ENCODE measurements at places on chromosomes 3 and 15.

GRCh38 chr3:30011237-30011803 is 595.1 kb upstream of the TGFBR2 start:
- no peak for DNase-seq

DNA sequence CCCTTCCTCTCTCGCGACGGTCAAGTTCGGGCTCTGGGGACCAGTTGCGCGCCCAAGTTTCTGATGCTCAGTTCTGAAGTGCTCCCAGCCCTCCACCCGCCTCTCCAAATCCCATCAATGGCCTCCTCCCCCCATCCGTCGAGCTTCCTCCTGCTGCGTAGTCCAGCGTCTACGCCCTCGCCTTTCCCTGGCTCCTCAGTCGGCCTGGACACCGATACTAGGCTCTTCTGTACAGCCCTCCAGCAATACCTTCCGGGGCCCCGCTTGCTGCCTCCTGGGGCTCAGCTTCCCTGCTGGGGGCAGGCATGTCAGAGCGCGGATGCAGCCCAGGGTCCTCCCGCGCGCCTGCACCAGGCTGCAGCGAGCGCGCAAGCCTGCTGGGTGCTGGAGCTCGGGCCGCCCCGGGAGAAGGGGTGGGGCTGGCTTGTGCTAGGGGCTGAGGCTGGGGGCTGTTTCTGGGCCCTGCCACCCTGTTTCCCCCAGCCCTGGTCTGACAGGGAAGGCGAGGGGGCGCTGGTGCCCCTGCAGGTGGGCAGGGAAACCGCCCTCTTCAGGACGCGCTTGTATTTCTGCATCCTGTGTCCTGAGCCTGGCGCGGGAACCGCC is 353.3 kb upstream of the SUCLG2 start:
- DNase-seq = peak; percentile 15

DNA sequence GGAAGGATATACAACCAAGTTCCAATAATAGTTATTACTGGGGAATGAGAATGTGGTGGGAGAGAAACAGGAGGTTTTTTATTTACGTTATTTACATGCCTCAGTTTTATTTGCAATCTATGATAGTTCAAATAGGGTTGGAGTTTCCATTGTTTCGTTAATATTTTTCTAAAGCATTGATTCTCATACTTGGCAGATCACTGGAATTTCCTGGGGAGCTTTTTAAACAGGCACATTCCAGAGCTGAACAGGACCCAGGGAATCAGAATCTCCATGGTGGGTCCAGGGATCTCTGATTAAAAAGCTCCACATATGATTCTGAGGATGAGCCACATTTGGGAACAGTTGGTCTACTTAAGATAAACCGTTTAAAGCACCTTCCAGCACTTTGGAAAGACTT is 123.9 kb downstream of the IL20RB start:
- DNase-seq = no peak

GRCh38 chr3:54139630-54140029 is 17.3 kb downstream of the CACNA2D3 start:
- DNase-seq = no peak

DNA sequence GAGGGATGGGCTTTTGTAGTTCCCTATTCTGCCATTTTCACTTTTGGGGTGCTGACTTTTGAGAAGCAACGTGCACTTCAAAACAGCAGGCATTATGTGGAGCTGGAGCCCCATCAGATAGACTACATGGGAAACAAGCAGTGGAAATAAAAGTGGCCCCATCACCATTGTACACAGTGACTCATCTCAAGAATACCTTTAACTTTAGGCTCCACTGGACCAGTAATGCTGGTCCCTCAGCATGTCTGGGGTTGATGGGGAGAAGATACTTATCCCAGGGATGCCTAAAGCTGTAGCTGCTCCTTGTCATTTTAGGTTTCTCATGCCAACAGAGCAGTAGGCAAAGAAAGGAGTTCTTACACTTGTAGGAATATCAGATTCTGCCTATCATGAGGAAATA is 45.0 kb downstream of the LSM3 start:
- DNase-seq = no peak

- DNase-seq = no peak
These were observed 7.7 kb upstream of the AADACL2 start for GRCh38 chr3:151726016-151726415.

- DNase-seq = no peak
These were observed 183.5 kb upstream of the NSMCE3 start for GRCh38 chr15:29452881-29453731.

- no peak for DNase-seq
These were observed 134.0 kb downstream of the LPP start for GRCh38 chr3:188287762-188288505.

DNA sequence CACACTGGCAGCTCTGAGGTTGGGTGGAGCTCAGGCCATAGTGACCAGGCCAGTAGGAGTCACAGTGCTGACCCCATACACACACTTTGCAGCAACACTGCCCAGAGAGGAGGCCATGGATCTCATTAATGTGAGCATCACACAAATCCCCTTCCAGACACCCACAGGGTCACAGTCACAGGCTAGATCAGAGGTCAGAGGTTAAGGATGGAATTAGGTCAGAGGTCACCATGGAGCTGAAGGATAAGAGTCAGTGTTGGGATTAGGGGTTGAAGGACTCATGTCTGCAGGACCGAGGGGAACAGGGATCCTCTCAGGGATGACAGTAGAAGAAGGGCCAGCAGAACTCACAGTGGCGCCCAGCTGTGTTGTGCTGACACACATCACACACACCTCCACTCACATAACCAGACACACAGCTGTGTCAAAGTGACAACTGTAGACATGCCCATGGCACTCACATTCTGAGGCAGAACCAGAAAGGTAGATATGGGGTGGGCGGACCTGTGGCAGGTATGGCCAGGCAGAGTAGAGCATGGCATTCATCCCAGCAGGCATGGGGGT is 12.7 kb downstream of the CCDC71 start:
- DNase-seq = no peak

GRCh38 chr3:181264486-181264885 is 274.9 kb upstream of the DNAJC19 start:
- no peak for DNase-seq

DNA sequence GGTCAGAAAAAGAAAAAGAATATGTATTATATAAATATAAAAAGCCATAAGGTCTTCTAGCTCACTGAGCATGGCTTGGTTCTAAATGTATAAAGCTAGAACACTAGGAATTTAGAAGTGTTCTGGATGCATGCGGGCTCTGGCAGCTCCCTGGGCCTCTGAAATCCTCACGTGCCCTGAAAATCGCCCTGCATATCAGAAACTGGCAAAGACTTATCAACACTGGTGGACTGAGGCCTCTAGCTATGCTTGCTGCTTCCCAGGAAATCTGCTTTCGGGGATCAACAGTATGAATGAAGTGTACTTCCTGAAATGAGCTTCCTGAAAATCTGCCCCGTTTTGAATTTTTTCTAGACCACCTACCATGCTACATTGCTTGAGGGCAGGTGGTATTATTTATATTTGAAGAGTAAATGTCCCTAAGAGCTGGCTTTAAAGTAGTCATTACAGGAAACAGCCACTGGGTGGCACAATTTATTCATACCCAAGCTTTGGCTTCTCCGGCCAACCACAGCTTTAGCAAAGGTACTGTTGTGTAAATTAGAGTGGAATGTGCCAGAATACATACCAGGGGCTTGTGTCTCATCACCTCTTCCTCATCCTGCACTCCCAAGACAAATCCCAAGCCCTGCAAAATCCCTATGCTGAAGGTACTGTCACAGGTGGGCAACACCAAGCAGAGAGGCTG is 17.7 kb downstream of the CRTAP start:
- peak; percentile 15 for DNase-seq

GRCh38 chr15:40918799-40919392 is 10.2 kb upstream of the DLL4 start:
- DNase-seq = no peak

DNA sequence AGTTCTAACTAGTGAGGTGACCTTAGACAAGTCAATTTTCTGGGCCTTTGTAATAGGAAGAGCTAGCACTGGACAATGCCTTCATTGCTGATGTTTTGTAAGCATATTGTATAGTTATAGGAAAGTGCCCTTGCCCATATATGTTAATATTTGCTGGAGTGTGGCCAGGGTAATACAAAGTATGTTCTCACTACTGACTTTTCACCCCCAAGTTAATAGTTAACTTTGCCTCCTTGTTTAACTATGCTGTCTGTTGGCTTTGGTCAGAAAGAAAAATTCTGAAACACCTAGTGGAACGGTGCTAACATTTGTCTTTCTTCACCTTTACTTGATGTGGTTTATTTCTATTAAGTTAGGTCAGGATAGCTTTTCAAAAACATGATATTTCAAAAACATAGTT is 287.4 kb upstream of the CTNNB1 start:
- DNase-seq = no peak

DNA sequence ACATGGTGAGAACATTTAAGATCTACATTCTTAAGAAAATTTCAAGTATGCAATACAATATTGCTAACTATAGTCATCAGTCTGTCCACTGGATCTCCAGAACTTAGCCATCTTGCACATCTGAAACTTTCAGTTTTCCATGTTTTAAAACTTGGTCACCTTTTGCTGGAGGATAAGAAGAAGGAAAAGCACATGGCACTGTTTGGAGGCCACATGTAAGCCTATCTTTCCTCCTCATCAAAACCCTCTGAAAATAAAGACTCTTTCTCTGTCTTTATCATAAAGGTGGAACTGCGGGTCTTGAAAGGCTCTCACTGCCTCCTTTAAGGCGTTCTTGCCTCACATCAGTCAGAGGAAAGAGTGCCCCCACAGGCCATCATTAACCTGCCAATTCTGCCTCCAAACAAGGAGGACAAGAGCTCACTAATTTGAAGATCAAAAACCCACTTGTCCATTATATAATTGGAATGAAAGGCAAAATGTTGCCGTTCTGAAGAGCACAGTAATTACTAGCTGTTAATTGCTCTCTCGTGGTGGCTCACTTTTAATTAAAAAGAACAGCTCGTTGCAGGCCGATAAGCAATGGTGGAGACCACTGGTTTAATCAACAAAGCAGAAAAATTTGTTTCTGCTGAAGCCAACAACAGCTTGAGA is 157.8 kb downstream of the MECOM start:
- DNase-seq = no peak

- no peak for DNase-seq
These were observed 69.4 kb downstream of the ARNT2 start for GRCh38 chr15:80473286-80474223.

GRCh38 chr3:22748453-22749045 is 454.6 kb upstream of the UBE2E2 start:
- no peak for DNase-seq

- no peak for DNase-seq
These were observed 94.4 kb downstream of the DNASE1L3 start for GRCh38 chr3:58116161-58116955.

DNA sequence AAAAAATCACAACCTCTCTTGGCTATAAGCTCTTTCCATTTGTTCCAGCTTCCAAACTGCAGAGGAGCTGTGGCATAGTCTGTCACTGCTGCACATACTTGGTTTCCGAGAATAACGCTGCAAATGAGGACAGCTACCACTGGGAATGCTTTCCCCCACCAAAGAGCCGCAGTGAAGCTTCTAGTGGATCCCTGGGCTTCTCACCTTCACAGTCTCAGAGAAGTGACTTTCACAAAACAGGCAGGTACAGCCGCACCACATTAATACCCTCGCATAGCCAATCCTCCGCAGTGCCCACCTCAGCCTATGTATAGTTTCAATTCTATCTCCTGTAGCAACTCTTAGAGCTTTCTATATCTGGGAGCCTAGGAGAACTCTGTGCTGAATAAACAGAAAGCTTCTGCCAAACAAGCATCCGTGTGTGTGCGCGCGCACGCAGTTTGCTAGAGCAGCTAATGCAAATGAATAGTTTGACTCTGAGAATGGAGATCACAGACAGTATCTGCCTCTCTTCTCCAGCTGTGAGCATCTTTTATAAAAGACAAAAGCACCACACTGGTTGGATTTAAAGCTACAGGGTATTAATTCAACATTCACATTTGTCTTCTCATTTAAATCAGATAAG is 81.9 kb upstream of the PLXND1 start:
- peak; percentile 77 for DNase-seq

GRCh38 chr3:96959901-96960641 is 145.7 kb downstream of the EPHA6 start:
- DNase-seq = no peak

- no peak for DNase-seq
These were observed 99.3 kb downstream of the BDH1 start for GRCh38 chr3:197456261-197457091.

GRCh38 chr3:110149763-110150162 is 812.4 kb upstream of the DPPA4 start:
- no peak for DNase-seq

DNA sequence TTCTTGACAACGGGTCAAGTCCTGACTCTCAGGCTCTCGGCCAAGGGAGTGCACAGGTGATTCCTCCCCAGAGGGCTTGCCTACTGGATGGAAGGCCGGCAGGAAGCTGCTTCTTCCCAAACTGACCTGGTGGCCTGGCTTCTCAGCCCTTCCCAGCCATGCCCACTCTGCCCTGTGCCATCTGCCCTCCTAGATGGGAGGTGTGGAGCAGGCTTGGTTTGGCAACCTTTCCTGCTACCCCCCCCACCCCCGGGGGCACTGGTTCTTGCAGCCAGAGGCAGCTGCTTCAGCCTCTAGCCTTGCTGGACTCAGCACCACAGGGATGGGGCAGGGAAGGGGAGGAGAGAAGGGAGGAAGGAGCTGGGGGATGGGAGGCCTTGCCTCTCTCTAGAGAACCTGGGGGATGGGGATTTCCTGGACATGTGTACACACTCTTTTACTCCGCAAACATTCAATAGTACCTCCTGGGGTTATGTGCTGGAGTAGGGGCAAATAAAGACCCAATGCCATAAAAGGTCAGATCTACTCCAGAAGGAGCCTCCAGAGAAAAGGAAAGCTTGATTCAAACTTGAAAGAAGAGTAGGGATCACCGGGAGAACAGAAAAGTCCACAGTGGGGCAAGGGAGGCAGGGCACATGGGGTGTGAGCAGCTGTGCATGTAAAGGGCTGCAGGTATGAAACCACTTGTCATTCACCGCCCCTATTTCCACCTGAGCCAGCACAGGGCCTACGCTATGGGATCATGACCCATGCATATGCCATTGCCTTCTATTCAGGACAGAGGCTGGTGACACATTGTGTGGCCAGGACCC is 4.2 kb upstream of the DAPK2 start:
- DNase-seq = peak; percentile 77

- no peak for DNase-seq
These were observed 319.3 kb upstream of the CFAP20DC start for GRCh38 chr3:59368900-59369675.

GRCh38 chr3:129132097-129132866 is 10.7 kb upstream of the RAB43 start:
- DNase-seq = no peak

- no peak for DNase-seq
These were observed 137.3 kb upstream of the BHLHE40 start for GRCh38 chr3:4841776-4842440.

All from NCI-H510A (cell line).